ENCODE measurements at places on chromosomes 2 and 18.

GRCh38 chr18:40673150-40673549 is 1281.9 kb upstream of the PIK3C3 start:
- DNase-seq = no peak

- no peak for DNase-seq
Observed at GRCh38 chr18:3529601-3530000, 79.6 kb downstream of the TGIF1 start.

- no peak for DNase-seq
Observed at GRCh38 chr18:6363216-6363615, 51.5 kb downstream of the L3MBTL4 start.

GRCh38 chr2:171652416-171652785 is 34.9 kb upstream of the DYNC1I2 start:
- no peak for DNase-seq

DNA sequence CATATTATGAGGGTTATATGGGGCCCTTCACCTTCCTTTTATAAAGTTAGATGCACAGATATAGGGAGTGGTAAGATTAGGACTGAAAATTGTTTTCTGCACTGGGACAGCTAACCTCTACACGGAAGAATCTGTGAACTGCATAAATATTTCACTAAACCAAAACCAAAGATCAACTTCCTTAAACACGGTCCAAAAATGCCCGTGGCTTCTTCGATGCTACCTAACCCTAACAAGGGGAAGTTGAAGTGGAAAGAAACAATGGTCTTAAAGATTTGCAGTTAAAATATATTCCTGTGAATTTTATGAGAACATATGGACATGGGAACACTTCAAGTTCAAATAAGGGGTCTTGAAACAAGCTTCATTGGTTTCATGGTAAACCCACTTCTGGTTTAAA is 33.3 kb upstream of the PAX3 start:
- DNase-seq = no peak

DNA sequence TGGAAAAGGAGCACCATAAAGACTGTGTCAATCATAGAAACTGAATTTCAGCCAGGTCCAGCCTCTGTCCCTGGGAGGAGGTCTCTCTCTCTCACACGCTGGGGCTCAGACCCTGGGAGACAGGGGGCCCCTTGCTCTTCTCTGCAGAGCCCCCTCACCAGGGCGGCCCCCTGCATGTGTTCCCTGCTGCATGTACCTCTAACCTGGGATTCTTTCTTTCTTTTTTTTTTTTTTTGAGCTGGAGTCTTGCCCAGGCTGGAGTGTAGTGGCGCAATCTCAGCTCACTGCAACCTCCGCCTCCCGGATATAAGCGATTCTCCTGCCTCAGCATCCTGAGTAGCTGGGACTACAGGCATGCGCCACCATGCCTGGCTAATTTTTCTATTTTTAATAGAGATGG is 46.5 kb downstream of the TPO start:
- no peak for DNase-seq

DNA sequence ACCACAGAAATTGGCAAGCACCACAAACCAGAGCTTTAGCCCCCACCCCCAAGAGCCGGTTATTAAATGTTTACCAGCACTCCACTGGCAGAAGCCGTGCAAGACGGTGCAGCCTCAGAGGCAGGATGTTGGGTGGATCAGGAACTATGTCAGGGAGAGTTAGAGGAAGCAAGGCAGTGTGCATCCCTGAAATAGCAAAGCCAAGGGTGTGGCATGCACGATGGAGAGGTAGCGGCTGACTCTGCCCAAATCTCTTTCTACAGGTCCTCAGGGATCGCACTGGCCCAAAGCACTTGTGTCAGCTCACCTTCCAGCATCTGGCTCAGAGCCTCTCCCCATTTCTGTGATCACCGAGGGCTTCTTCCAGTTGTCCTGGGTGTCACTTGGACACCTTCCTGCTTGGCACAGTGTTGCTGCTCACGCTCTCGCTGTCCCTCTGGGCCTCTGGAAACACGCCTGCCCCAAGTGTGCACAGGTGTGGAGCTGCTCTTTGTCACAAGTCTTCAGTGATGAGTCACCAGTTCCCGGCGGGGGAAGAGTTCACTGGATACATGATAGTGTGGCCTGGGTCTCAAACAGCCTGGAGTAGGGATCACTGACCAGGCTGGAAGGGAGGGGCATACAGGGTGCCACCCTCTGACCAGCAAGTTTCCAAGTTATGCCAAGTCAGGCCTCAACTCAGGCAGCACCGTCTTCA is 17.3 kb upstream of the B3GNT7 start:
- DNase-seq = no peak

Data from CD4-positive, alpha-beta T cell treated with Interleukin-15 for 4 hours (primary cell).